ENCODE measurements at places on chromosomes 2 and 18. TPM values are rescaled to one million over a fixed set of nuclear protein-coding genes. Genes with fewer than 3 reads are reported as not detected.

The KCNK3 gene
- polyA plus RNA-seq = 2.6 TPM

The GTF2A1L gene
- 0.02 TPM for polyA plus RNA-seq

The CD28 gene
- polyA plus RNA-seq = 0.17 TPM

The CCDC178 gene
- not detected for polyA plus RNA-seq

DNA sequence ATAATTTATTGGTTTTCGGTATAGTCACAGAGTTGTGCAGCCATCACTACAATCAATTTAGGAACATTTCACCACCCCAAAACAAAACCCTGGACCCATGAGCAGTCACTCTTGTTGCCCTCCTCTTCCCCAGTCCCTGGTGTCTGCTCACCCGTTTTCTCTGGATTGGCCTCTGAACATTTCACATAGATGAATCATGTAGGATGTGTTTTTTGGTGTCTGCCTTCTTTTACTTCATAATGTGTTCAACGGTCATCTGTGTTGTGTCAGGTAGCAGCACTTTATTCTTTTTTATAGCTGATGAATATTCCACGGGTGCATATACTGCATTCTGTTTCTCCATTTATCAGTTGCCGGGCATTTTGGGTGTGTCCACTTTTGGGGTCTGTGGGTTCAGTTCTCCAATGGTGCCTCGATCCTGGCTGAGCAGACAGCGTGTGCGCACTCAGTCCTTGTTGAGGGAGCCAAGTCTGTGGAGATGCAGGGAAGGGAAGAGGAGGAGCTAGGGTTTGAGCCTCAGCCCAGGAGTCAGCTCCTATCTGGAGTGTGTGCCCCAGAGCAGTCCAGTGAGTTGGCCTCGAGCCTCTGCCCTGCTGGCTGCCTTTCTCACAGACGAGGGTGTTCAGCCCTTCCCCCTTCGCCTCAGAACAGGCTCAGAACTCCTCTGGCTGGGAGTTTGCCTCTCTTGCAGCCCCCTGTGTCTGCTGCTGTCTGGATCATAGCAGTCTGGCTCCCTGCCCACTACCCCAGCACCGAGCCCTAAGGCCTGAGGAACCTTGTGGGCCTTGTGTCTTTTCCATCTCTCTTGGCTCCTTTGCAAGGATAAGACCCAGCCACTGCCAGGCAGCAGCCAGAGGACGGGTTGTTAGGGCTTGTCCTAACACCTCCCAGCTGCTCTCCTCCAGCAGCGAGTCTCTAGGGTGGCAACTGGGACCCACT is 18.0 kb downstream of the C2orf74 start:
- H3K4me3 ChIP-seq = no peak overlapping the region
- peak overlapping the region; percentile 23 for H3K27ac ChIP-seq
- H3K27me3 ChIP-seq = no peaks in the 10 kb centered on the region
- no peak for DNase-seq
- peaks cover 3% of the 10 kb centered on the region for H3K36me3 ChIP-seq

The CIB4 gene
- not detected for polyA plus RNA-seq

- H3K4me1 ChIP-seq = no peaks in the 10 kb centered on the region
- H3K27me3 ChIP-seq = no peaks in the 10 kb centered on the region
- H3K27ac ChIP-seq = no peak overlapping the region
- no peak for DNase-seq
- no peaks in the 10 kb centered on the region for H3K36me3 ChIP-seq
These were observed 227.7 kb upstream of the ZEB2 start for GRCh38 chr2:144747571-144747970.

The C2orf78 gene
- not detected for polyA plus RNA-seq

The NTSR2 gene
- polyA plus RNA-seq = not detected

The SP5 gene
- 1.6 TPM for polyA plus RNA-seq

The UPP2 gene
- polyA plus RNA-seq = 1.5 TPM

GRCh38 chr2:152093464-152093863 is 5.4 kb downstream of the CACNB4 start:
- no peaks in the 10 kb centered on the region for H3K27me3 ChIP-seq
- H3K36me3 ChIP-seq = no peaks in the 10 kb centered on the region
- no peak overlapping the region for H3K27ac ChIP-seq
- DNase-seq = no peak

The LRATD1 gene
- 0.99 TPM for polyA plus RNA-seq
